Right hindlimb (tissue), 1 donor: ENCODE measurements at places on chromosomes 6 and 20.

DNA sequence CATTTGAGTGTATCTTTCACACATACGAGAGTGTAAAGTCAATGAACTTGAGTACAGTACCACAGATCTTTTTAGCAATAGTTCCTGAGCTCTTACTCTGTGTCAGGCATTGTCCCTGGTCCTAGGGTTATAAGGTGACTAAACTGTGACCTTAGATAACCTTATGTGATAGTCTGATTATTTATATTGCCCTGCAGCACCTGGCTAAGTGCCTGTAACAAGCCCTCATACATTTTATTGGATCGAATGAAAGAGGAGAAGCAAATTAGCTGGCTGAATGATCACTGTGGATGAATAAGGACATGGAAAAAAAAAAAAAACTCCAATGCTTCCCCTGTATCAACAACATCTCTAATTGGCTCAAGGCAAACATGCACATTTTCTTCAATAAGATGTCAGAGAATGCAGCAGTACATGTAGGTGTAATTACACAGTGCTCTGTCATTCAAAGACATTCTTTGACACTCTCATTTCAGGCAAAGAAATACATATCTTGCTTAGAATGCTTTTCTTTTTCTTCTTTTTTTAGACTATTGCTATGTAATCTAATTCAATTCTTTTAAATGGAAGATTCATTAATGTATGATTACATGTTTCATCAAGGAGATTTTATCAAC is 153.4 kb downstream of the PHACTR1 start:
- DNase-seq = no peak

GRCh38 chr20:63261060-63261794 is 7.0 kb upstream of the NKAIN4 start:
- DNase-seq = no peak

DNA sequence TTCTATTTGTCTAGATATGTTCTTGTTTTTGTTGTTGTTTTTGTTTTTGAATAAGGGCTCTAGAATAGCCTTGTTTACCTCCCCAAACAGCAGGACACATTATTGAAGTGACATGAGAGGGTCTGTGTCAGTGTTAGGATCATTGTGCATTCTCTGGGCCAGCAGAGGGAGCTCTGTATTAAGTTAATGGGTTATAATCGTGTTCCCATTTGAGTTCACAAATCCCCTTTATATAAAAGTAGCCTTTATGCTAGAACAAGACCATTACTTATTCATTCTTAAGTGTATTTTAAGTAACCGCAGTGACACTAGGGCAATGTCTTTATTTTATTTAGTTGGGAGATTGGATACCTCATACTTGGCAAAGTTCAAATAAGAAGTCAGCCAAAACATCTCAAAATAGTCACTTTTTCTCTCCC is 44.8 kb downstream of the STK4 start:
- peak; percentile 52 for DNase-seq

DNA sequence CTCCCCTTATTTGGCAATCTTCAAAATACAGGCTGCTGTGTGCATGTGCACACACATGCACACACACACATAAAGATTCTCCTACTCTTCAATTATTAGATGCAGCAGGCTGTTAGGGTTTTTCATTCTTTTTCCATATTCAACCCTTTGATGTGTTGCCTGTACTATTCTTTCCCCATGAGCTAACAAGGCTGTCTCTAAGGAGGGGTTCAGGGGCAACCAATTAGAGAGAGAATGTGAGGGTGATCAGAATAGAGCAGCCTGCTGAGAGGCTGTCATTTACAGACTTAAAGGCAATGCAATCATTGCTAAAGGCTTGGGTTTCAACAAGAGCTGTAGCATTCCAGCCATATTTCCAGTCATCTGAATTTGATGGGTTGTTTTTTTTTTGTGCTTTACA is 467.4 kb upstream of the ID4 start:
- no peak for DNase-seq
